Daoy (cell line): ENCODE measurements at places on chromosomes 2 and 18. TPM values are rescaled to one million over a fixed set of nuclear protein-coding genes. Genes with fewer than 3 reads are reported as not detected.

ZNF407 gene
- total RNA-seq = 5.9 TPM in 2 replicates

KRTCAP3 gene
- not detected in 2 replicates for total RNA-seq

KIF5C gene
- total RNA-seq = 3.2 and 5.1 TPM in 2 replicates

HOXD13 gene
- total RNA-seq = 20.7 and 21.5 TPM in 2 replicates

OTX1 gene
- 0.17 TPM in 1 of 2 replicates, not detected in the other for total RNA-seq

MC5R gene
- total RNA-seq = not detected in 2 replicates

CDK5R2 gene
- 0.06 TPM in 1 of 2 replicates, not detected in the other for total RNA-seq

NDC80 gene
- total RNA-seq = 48.9 and 56.7 TPM in 2 replicates

LRRC30 gene
- total RNA-seq = not detected in 2 replicates

HJURP gene
- total RNA-seq = 85.5 and 86.3 TPM in 2 replicates

PPP1R1C gene
- 1.7 and 1.9 TPM in 2 replicates for total RNA-seq

GALR1 gene
- total RNA-seq = not detected in 2 replicates

KLF7 gene
- 10.7 TPM in 2 replicates for total RNA-seq

MEP1B gene
- not detected in 2 replicates for total RNA-seq

FHOD3 gene
- 16.3 and 17.8 TPM in 2 replicates for total RNA-seq

NTSR2 gene
- not detected in 2 replicates for total RNA-seq

ALK gene
- 0.03 and 0.11 TPM in 2 replicates for total RNA-seq

RGPD3 gene
- 0.06 and 0.80 TPM in 2 replicates for total RNA-seq

TRIM43 gene
- total RNA-seq = not detected in 2 replicates

GMCL1 gene
- total RNA-seq = 6.1 and 6.9 TPM in 2 replicates

SP5 gene
- total RNA-seq = 0.63 and 2.6 TPM in 2 replicates

NEURL3 gene
- 0.23 and 1.2 TPM in 2 replicates for total RNA-seq

UGT1A8 gene
- 15.1 and 15.4 TPM in 2 replicates for total RNA-seq

SLC30A3 gene
- total RNA-seq = 0.11 TPM in 1 of 2 replicates, not detected in the other

ITPRIPL1 gene
- 2.4 and 2.7 TPM in 2 replicates for total RNA-seq

UXS1 gene
- 31.0 and 57.3 TPM in 2 replicates for total RNA-seq

ARHGEF4 gene
- 0.27 and 1.5 TPM in 2 replicates for total RNA-seq

RAMP1 gene
- total RNA-seq = 12.9 and 13.4 TPM in 2 replicates

CREG2 gene
- total RNA-seq = 0.74 and 2.0 TPM in 2 replicates

CFC1 gene
- not detected in 2 replicates for total RNA-seq

LYPD6B gene
- total RNA-seq = 8.0 and 10.2 TPM in 2 replicates

CLEC4F gene
- not detected in 2 replicates for total RNA-seq

UGT1A10 gene
- 8.2 and 13.4 TPM in 2 replicates for total RNA-seq

CCL20 gene
- total RNA-seq = 3.8 and 4.0 TPM in 2 replicates

ANKRD36 gene
- total RNA-seq = 7.9 and 18.4 TPM in 2 replicates

STK17B gene
- total RNA-seq = 43.4 and 47.7 TPM in 2 replicates

CHRND gene
- not detected in 2 replicates for total RNA-seq
